ENCODE measurements at places on chromosomes 2 and 18.

GRCh38 chr2:121897335-121897970 is 142.0 kb downstream of the TSN start:
- peak; percentile 72 for DNase-seq

GRCh38 chr2:221981912-221982470 is 316.8 kb downstream of the PAX3 start:
- no peak for DNase-seq

- DNase-seq = no peak
Measured at GRCh38 chr2:100060875-100061274, 81.5 kb downstream of the AFF3 start.

GRCh38 chr18:62399781-62400308 is 74.7 kb downstream of the TNFRSF11A start:
- DNase-seq = peak; percentile 65

DNA sequence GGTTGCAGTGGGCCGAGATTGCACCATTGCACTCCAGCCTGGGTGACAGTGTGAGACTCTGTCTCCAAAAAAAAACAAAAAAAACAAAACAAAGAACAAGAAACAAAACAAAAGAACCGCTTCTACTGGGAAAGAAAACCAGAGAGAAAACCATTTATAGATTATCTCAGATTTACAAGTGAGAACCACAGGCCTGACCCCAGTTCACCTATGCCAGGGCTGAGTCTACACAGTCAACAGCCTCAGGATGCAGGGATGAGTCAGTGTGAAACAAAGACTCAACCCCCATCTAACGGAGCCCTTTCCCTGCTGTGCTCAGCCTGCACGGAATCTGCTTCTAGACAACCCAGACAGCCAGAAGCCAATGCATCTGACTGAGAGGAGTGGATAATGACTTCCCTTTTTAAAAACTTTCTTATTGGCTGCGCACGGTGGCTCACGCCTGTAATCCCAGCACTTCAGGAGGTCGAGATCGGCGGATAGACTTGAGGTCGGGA is 25.5 kb upstream of the YWHAQ start:
- DNase-seq = peak; percentile 39

DNA sequence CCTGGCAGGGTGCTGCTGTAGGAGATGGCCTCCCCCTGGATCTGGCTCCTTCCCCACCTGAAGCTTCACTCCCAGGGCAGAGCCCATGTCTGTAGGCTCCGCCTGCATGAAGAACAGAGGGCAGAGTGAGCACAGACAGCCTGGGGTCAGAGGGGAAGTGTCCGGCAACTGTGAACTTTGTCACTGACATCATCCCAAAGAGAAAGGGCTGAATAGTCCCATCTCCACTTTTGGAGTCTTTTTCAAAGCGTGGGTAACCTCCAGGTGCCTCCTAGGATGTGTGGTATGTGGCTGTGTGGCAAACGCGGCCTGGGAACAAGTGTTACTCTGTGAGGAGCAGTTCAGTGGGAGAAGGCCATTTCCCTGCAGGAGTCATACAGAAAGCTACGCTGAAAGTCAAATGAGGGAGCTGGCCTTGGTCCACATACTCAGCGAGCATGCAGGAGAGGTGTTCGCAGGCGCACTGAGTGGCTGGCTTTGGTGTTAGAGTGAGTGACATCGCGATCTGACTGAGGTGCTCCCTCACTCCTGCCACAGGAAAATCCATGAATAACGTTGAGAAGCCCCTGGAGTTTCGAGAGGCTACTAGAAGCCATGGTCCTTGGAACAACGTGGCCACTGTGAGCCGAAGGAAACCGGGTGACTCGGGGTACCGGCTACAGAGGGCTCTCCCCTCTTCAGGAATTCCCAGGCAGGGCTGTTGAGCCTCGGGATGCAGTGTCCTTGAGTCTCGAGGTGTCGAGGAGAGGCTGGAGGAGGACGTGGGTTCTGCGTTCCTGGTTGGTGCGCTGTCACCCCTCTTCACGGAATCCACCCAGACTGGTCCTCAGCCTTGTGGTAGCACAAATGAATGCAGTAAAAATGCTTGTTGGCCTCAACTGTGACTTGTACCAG is 54.7 kb downstream of the CABLES1 start:
- DNase-seq = no peak

DNA sequence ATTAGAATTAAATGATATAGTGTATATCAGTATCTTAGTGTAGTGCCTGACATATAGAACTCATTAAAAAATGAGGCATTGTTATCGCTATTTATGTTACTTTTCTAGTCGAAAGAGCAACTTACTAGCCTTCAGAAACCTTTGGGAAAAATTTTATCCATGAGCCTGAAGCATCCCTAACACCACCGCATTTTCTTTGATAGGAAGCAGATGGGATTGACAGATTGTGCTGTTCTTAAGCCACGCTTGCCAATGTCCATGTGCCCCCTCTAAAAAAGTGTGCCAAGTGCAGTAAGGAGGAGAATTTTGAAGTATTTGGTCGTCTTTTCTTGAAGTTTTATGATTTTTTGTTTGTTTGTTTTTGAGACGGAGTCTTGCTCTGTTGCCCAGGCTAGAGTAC is 29.1 kb downstream of the PPM1B start:
- DNase-seq = no peak

DNA sequence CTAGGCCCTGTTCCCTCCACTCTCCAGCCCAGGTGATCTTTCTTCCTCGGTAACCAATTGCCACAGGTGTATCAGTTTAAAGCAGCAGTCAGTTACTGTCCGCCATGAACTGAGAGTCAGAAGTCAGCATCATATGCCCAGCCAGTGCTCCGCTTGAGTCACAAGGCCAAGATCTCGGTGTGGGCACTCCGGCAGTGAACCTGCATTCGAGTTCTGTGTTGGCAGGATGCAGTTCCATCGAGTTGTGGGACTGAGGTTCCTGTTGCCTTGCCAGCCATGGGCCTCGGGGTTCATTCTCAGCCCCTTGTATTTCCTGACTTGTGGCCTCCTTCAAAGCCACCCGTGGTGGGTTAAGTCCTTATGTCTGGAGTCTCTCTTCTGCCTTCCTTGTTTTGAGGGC is 3.1 kb upstream of the TMEM185B start:
- DNase-seq = no peak

- DNase-seq = no peak
Measured at GRCh38 chr2:222330910-222331309, 32.1 kb upstream of the PAX3 start.

- peak; percentile 39 for DNase-seq
Measured at GRCh38 chr18:9612215-9612830, 2.0 kb downstream of the PPP4R1 start.

DNA sequence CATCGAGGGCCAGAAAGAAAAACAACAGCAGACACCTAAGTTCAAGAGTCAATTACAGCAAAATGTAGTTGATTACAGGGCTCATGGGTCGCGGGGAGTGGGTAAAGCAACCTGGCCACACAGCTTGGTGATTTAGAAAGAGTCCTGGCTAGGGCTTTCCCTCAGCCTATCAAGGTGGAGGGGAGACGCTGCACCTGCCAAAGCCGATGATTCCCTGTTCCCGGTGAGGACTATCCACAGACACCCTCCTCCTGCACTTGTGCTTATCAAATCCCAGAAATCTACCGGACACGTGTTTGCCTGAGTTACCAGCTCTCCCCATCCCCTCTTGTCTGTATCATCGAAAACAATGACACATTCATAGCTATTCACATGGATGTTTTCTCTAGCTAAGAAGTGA is 7.0 kb upstream of the SOX11 start:
- no peak for DNase-seq

- DNase-seq = peak; percentile 12
Measured at GRCh38 chr18:31970617-31971016, 27.7 kb upstream of the TRAPPC8 start.

DNA sequence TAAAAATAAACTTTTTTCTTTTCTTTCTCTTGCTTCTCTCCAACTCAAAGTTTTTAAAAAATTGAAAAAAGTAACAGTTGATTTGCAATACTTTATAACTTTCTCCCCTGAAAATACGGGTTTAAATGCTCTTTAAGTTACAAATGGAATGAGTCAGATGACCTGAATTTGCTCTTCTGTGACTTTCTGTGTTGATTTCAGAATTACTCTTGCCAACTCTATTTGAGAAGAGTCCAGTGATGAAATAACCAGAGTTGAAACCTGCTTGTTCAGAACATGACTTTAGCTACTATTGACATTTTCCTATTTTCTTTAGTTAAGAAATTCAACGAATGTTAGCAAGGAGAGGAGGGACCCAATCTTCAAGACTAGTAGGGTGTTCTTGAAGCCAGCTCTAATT is 146.1 kb upstream of the ZSWIM2 start:
- no peak for DNase-seq

DNA sequence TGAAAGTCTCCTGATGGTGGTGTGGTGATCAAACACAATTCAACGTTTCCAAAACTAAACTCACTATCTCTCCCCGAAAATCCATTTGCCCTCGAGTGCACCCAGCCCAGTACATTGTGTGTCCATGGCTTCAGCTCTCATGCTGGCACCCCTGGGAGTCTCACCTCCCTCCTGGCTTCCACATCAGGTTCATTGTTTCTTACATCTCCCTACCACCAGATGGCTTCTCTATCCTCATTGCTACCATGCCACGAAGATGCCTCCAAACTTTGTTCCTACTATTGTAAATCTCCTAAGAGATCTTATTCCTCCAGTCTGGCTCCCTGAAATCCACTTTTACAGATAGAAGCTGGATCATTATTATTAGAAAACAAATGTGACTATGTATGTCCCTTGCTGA is 197.0 kb downstream of the MYT1L start:
- DNase-seq = no peak

DNA sequence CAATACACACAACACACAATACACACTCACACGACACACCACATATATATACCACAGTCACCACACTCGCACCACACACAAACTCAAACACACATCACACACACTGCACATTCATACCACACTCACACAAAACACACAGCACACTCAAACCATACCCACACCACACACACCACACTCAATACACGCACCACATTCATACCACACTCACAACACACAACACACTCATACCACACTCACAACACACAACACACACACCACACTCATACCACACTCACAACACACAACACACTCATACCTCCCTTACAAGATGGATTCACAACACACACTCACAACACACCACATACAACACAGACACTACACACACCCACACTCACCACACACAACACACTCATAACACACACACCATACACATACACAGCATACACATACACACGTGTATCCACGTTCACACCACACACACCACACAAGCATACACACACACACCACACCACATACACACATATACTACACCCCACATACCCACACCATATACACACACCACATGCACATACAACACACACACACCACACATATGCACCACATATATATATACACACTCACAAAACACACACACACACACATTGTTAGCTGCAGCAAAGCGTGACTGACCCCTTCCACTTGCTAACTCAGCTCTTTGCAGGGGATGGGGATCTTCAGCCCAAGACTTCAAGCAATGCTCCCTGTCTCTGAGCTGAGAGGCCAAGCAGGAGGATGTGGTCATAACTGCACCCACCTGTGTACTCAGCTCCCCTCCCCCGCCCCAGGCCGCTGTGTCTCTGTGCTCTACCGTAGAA is 59.0 kb downstream of the SDC1 start:
- DNase-seq = no peak

DNA sequence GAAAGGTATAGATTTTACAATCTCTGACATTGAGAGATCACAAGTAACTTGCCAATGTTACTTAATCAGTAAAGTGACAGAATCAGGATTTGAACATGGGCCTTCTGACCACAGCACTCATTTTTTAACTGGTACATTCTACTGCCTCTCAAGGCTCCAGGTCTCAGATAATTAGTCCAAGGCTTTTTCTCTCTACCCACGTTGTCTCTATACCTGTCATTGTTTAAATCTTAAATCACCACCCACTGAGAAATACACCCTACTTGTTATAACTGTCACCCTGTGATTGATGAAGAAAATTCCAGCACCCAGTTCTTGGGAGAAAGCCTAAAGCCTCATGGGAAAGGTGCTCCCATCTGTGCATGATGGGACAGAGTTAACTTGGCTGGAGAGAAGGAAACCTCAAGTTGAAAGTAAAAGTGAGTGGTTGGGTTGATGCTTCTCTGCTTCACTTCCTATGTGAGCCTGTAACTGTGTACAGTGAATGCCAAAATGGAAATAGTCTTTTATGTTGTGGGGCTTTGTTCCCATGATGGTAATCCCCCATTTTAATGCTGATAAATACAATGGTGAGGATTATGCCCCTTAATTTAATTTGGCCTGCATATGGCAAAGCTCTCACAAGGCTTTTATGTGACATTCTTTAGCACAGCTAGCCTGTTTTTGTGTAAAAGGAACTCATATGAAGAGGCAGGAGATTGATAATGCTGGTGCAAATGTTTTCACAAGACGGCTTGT is 190.1 kb upstream of the SP5 start:
- no peak for DNase-seq

- no peak for DNase-seq
Measured at GRCh38 chr18:35619464-35619863, 37.9 kb downstream of the GALNT1 start.

DNA sequence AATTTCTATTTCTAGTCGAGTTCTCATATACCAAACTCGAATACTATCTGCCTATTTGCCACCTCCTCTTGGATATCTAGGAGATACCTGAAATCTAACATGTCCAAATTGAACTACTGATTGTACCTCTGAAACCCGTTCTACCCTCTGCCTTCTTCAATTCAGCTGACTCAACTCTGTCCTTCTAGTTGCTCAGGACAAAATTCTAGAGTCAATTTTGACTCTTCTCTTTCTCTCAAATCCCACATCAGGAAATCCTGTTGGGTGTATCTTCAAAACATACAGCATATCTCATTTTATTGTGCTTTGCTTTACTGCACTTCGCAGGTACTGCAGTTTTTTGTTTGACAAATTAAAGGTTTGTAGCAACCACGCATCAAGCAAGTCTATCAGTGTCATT is 137.8 kb downstream of the ZAP70 start:
- DNase-seq = no peak

GRCh38 chr2:239215136-239215925 is 185.5 kb downstream of the HDAC4 start:
- no peak for DNase-seq

DNA sequence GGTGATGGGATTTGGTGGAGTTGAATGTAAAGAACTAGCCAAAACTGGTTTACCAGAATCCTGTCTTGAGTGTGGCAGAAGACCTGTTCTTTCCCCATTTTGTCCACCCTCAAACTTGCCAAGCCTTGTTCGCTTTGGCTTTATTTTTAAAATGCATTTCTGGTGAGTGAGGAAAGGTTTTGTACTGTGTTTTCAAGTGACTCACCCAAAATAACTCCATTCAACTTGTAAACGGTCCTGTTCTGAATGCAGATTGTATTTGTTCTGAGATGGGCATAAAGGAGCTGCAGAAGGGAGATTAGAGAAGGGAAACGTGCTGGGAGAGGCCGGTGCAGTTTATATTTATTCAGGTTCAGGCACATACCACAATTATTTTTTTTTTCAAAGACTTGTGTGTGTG is 5.3 kb upstream of the ITPRID2 start:
- DNase-seq = no peak

- DNase-seq = no peak
Measured at GRCh38 chr2:8232871-8233270, 449.0 kb upstream of the ID2 start.

- no peak for DNase-seq
Measured at GRCh38 chr18:2409906-2410305, 161.4 kb downstream of the METTL4 start.

GRCh38 chr2:227570615-227571014 is 28.1 kb upstream of the SCYGR2 start:
- no peak for DNase-seq

GRCh38 chr18:6434481-6434880 is 19.8 kb upstream of the L3MBTL4 start:
- DNase-seq = no peak

All from iPS-NIHi11 (cell line).